ENCODE measurements at places on chromosomes 5 and 9. TPM values are rescaled to one million over a fixed set of nuclear protein-coding genes. Genes with fewer than 3 reads are reported as not detected.
A peak's percentile ranks its signal among the peaks of the same experiment; 100 is the strongest.

- no peak for DNase-seq
These were observed 40.8 kb upstream of the ARRDC3 start for GRCh38 chr5:91423871-91424270.

GRCh38 chr9:127158786-127159324 is 36.4 kb upstream of the ANGPTL2 start:
- DNase-seq, result no peak

DNA sequence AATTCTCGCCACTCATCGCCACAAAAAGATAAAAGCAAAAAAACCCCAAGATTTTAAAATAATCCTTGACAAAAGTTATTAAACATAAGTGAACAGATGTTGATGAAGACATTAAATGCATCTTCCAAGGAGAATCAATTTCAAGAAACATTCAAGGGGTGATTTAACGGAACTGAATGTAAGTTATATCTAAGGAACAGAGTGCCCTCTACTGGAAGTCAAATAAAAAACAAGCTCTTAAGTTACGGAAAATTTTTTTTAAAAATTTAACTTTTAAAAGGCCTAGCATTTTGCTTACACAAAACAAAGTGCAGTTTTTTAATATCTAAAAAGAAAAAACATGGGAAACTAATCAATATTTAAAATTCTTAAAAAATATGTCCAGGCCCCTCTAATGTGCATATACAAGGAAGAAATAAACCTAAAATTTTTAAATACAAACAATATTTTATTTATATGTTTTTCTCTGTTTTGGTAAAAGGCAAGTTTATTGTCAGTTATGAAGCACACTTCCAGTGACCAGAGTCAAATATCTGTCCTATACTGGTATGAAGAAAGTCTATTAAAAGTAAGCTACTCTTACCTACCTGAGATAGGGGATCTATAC is 28.0 kb downstream of the TEX10 start:
- no peak for DNase-seq

- peak; percentile 36 for DNase-seq
These were observed at the start of gene CARD19 for GRCh38 chr9:93096131-93096802. CARD19 (plus strand) TSS chr9:93096217; CDS start chr9:93096346, 129 bp downstream.

GRCh38 chr9:82997476-82998140 is 65.3 kb downstream of the RASEF start:
- no peak for DNase-seq

- no peak for DNase-seq
These were observed 1.9 kb upstream of the PCDH1 start for GRCh38 chr5:141879941-141880738.

DNA sequence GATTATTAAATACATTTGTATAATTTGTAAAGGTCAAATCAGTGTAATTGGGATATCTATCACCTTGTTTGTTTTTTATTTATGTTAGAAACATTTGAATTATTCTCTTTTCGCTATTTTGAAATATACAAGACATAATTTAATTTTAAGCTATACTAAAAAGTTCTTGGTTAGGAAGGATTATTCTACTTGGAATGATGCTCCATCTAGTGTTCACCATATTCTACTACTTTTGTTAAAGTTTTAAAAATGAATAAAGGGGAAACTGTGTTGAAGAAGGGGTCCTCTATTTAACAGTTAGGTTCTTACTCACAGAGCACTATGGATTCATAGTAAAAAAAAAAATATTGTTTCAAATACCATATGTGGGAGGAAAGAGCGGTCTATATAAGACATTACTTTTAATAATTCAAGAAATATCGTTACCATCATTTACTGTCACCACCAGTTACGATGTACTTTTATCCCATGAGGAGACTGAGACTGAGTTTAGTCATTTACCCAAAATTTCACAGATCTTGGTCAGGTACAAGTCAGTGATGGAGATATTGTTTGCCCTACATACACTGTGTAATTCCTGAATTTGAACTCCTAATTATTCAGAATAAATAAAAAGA is 6.3 kb upstream of the STOM start:
- DNase-seq, result no peak

DNA sequence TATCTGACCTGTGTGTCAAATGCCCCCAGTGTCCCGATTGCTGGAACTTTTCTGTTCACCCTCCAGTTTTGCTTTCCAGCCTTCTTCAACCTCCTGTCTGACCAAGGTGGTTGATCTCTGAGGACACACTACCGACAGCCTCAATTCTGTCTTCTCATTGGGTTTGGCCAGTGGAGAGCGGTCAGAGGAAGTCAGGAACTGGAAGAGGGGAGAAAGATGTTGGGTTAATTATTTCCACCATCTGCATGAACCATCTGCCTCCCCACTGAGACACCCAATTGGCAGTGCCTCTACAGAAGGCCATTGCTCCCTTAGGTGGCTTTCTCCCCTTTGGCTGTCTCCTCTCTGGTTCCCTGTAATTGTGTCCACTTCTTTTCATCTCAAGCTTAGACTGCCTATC is 154.3 kb upstream of the RAI14 start:
- DNase-seq, result no peak

GRCh38 chr9:14868772-14869583 is 41.2 kb downstream of the FREM1 start:
- DNase-seq, result no peak

DNA sequence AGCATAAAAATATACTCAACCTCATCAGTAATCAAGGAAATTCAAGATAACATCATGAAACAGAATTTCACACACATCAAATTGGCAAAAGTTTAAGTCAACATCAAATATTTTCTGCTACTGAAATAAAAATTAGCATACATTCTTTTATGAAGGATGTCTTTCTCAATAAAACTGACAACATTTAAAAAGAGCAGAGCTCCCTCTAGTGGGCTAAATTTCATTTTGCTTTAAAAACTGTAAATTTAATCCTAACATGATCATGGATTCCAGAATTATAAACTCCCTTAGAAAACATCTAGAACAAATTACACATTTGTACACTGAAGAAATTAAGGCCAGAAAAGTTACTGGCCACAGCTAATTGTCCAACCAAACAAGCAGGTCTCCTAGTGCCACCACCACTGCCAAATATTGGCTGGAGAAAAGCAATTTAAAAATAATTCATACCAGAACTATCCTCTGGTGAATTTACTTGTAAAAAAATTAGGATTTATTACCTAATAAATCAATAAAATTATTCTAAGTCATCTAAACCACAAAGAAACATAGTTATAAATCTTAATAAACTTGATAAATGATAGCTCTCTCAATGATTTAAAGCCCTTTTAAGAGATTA is 31.2 kb downstream of the DEPDC1B start:
- no peak for DNase-seq

- no peak for DNase-seq
These were observed 224.6 kb upstream of the PLPPR1 start for GRCh38 chr9:100803956-100804355.

DNA sequence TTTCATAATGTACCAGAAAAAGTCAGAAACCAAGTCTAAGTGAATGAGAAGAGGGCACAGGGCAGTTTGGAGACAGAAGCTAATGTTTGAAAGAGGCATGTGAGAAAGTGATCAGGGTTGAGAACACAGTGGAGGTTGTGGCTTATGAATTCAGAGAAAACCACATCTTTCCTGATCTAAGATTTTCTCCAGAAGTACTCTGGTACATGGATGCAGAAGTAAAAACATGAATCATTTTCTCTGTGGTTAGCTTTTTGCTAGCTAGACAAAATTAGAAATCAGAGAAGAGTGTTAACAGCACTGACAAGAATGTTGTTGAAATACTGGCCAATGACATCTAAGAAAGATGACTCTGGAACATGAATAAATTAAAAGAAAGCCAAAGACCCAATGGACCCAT is 541.1 kb downstream of the DNAH5 start:
- DNase-seq, result no peak

DNA sequence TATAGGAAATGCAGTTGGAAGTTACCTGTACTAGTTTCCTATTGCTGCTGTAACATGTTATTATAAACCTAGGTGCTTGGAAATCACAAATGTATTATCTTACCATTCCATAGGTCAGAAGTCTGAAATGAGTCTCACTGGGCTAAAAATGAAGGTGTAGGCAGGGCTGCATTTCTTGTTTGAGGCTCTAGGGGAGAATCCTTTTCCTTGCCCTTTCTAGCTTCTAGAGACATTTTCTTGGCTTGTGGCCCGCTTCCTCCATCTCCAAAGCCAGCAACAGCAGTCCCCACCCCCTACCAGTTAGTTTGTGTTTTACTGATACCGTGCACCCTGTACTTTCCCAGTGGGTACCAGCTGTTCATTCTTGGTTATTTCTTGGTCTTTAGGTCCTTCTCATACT is 153.3 kb downstream of the SLF1 start:
- no peak for DNase-seq

Gene QRFP
- total RNA-seq, result not detected

Gene SPINK13
- total RNA-seq, result not detected

Data from activated T-cell treated with anti-CD3 and anti-CD28 coated beads, Interleukin-2, amount 50 U/mL, for 4 hours (primary cell).